Karpas-422 (cell line): ENCODE measurements at places on chromosomes 1 and 21. TPM values are rescaled to one million over a fixed set of nuclear protein-coding genes. Genes with fewer than 3 reads are reported as not detected.

- H3K36me3 ChIP-seq = no peaks in the 10 kb centered on the region
- no peaks in the 10 kb centered on the region for H3K27me3 ChIP-seq
- H3K4me1 ChIP-seq = no peaks in the 10 kb centered on the region
- H3K4me3 ChIP-seq = no peak overlapping the region
- no peak overlapping the region for H3K27ac ChIP-seq
- DNase-seq = no peak
Observed at GRCh38 chr21:17668479-17669140, 55.9 kb upstream of the BTG3 start.

DNA sequence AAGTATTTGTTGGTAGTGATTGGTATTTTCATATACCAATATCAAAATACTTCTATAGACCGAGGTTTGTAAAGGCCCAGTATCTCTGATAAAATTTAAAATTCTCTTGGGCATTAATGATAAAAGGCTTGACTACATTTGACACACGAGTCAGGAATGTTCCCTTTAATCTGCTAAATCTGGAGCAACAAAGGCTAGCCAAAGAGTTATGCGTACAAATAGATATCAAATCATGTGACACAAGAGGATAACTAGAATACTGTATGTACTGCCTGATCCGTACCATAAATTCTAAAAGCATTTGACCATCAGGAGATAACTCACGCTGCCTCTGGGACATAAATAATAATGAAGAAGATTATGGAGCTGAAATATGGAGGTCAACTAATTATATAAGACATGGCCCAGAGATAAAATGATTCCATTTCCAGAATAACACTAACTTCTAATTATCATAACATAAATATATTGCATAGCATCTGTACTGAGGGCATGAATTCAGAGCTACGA lies 64.2 kb upstream of the SH3GLB1 start:
- H3K27ac ChIP-seq = no peak overlapping the region
- DNase-seq = no peak
- H3K27me3 ChIP-seq = no peaks in the 10 kb centered on the region
- H3K4me3 ChIP-seq = no peak overlapping the region

DNA sequence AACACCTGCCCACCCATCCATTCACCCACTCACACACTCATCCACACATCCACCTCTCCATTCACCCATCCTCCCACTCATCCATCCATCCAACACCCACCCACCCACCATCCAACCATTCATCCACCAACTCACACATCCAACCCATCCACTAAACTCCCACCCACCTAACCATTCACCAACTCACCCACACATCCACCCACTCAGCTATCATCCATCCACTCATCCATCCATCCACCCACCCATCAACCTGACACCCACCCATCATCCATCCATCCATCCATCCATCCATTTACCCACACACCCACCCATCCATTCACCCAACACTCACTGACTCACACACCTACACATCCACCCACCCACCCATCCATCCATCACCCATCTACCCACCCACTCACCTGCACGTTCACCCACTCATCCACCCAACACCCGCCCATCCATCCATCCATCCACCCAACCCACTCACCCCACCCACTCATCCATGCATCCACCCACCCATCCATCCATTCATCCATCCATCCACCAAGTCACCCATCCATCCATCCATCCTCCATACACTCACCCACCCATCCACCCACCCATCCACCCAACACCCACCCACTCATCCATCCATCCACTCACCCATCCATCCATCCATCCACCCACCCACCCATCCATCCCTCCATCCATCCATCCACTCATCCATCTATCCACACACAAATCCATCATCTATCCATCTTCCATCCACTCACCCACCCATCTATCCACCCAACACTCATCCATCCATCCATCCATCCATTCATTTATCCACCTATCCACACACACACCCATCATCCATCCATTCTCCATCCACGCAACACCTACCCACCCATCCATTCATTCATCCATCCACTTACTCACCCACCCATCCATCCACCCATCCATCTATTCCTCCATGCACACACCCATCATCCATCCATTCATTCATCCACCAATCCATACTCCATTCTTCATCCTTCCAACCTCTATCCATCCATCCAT lies 17.4 kb upstream of the PRDM16 start:
- H3K36me3 ChIP-seq = no peaks in the 10 kb centered on the region
- no peaks in the 10 kb centered on the region for H3K4me1 ChIP-seq
- H3K27ac ChIP-seq = no peak overlapping the region
- H3K27me3 ChIP-seq = no peaks in the 10 kb centered on the region
- DNase-seq = no peak

SNAPIN gene
- 46.2 and 54.3 TPM in 2 replicates for total RNA-seq

RPAP2 gene
- total RNA-seq = 3.8 and 19.2 TPM in 2 replicates
